ENCODE measurements at places on chromosomes 12 and 14.

GRCh38 chr12:694734-695503 lies 31.7 kb upstream of the NINJ2 start:
- no peak for DNase-seq

DNA sequence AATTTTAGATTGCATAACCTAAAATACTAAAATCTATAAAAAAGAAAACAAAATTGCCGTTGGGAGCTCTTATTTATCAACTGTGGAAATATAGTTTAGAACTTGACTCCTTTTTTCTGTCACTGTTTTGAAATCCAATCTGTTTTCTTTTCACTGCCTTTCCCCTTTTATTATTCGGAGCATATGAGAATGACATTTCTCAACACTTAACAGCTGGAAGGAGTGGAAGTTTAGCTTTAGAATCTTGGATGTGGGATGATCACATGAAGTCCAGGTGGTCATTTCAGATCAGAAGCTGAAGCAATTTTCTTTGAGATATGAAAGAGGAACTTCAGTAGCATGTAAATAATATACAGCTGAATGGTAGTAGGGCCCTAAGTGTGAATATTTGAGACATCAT lies 16.7 kb downstream of the TRHDE start:
- no peak for DNase-seq

DNA sequence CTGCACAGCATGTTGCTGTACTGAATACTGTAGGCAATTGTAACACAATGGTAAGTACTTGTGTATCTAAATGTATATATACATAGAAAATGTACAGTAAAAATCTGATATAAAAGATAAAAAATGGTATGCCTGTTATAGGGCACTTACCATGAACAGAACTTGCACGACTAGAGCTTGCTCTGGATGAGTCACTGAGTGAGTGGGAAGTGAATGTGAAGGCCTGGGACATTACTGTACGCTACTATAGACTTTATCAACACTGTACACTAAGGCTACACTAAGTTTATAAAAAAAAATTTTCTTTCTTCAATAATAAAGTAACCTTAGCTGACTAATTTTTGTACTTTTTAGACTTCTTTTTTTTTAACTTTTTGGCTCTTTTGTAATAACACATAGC lies 24.2 kb upstream of the NEDD1 start:
- DNase-seq: no peak

DNA sequence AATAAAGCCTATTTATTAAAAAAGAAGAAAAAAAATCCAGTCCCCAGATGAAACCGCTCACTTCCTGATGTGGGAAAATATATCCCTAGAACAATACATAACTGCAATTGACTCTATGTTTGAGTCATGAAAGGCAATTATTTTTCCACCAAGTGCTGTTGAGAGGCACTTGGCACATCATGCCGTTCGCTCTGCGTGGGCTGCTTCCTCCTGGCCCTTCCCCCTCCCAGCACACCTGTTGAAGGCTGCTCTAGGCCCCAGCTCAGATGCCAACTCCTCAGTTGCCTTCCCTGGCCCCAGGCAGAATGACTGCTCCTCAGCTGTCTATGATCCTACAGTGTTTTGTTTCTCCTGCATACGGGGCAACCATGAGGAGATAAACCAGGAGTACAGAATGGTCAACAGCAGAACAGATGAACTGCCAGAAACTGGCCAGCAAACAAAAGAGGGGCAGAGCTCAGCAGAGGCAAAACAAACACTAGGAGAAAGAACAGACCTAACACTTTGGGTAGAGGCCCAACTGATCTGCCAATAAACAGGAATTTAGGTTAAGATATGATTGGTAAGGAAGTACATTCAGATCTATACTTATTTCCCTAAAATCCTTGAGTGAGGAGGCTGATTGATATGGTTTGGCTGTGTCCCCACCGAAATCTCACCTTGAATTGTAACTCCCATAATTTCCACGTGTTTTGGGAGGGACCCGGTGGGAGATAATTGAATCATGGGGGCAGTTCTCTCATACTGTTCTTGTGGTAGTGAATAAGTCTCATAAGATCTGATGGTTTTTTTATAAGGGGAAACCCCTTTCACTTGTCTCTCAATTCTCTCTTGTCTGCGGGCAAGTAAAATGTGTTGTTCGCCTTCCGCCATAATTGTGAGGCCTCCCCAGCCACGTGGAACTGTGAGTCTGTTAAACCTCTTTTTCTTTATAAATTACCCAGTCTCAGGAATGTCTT lies 58.6 kb downstream of the SLC38A1 start:
- no peak for DNase-seq

- no peak for DNase-seq
Measured at GRCh38 chr12:54277823-54278276, 2.1 kb downstream of the CBX5 start.

DNA sequence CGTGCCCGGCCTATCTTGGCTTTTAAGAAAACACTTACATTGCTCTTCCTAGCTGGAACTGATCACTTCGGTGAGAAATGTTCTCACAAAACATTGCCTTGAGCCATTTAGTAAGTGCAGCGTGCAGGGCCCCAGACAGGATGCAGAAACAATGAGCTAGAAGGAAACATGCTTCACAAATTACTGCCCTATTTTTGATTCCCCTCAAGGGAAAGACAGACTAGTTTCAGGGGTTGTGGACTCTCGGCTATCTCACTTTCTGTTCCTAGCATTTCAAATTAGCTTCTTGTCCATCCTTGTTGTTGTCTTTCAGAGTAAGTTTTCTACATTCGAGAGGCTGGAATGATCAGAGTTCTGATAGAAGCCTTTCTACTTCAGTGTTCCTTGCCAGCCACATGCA lies 21.6 kb downstream of the TGFB3 start:
- DNase-seq: no peak

All from A172 (cell line).